Psoas muscle (tissue), 8 donors: ENCODE measurements at places on chromosomes 1 and 21. TPM values are rescaled to one million over a fixed set of nuclear protein-coding genes. Genes with fewer than 3 reads are reported as not detected.

Gene HPCA
- total RNA-seq: not detected

Gene WNT3A
- total RNA-seq: not detected

Gene RHCE
- 0.66 TPM for total RNA-seq

Gene CFAP74
- total RNA-seq: not detected

Gene GBP6
- total RNA-seq: not detected

GRCh38 chr1:63643517-63643916 lies 50.3 kb downstream of the PGM1 start:
- H3K27ac ChIP-seq: peak overlapping the region; percentile 89
- H3K4me1 ChIP-seq: peaks cover 57% of the 10 kb centered on the region
- peaks cover 51% of the 10 kb centered on the region for H3K36me3 ChIP-seq
- peak; percentile 70 for DNase-seq
- H3K4me3 ChIP-seq: peak overlapping the region; percentile 19

DNA sequence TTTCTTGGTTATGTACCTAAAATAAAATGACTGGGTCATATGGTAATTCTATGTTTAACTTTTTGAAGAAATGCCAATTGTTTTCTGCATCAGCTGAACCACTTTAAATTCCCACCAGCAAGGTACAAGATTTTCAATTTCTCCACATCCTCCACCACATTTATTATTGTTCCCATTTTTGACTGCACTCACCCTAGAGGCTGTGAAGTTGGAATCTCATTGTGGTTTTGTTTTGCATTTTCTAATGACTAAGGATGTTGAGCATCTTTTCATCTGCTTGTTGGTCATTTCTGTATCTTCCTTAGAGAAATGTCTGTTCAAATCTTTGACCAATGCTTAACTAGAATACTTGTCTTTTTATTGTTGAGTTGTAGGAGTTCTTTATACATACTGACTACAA lies 72.5 kb downstream of the ASTN1 start:
- H3K4me3 ChIP-seq: no peak overlapping the region
- no peak overlapping the region for H3K27ac ChIP-seq
- DNase-seq: no peak
- no peaks in the 10 kb centered on the region for H3K36me3 ChIP-seq
- no peaks in the 10 kb centered on the region for H3K4me1 ChIP-seq
- no peaks in the 10 kb centered on the region for H3K27me3 ChIP-seq

DNA sequence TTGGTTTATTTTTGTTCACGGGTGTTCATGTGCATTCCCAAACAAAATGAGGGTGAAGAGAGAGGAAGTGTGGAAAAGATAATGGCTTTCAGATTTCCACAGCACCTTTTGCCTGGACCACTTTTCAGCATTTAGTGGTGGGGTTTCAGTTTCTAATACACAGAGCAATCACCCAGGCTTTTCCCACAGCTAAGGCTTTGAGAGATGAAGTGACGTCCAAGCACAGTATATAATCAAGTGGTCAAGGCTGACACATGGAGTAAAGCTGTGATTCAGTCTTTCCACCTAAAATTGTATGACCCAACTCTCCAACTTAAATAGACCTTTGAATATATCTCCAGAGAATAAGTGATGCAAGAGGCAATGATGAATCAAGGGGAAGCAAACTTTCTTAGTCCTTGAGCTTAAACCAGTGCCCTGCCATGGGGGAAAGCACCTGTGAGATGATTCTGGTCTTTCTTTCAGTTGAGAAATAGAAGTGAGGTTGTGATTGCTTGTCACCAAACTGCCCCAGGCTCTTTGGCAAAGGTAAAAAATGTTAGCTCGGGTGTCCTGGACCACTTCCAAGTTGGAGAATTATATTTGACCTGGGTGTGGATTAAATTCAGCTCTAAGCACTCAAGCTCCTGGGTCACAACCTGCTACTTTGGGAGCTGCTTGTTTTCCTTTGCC lies 2.4 kb upstream of the PIK3R3 start:
- no peak for DNase-seq
- peak overlapping the region; percentile 96 for H3K27ac ChIP-seq
- peaks cover 21% of the 10 kb centered on the region for H3K4me1 ChIP-seq

DNA sequence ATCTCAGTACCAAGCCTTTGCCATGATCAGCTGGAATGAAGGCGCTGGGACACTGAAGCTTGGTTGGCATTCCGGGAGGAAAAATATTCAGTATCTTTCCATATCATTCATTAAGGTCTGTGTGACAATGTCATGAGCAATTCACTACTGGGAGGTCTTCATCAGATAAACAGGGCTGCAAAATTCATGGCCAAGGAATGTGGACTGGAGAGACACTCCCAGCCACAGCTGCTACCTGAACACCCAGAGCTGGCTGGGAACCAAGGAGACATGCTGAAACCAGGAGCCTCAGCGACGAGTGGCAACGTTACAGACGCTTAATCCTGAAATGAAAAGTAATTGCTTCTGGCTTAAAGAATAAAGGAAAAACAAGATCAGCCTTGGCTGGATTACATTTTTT lies 30.6 kb upstream of the DDAH1 start:
- peaks cover 9% of the 10 kb centered on the region for H3K4me1 ChIP-seq
- no peak overlapping the region for H3K4me3 ChIP-seq
- H3K27ac ChIP-seq: peak overlapping the region; percentile 21
- H3K36me3 ChIP-seq: no peaks in the 10 kb centered on the region
- peak; percentile 25 for DNase-seq

DNA sequence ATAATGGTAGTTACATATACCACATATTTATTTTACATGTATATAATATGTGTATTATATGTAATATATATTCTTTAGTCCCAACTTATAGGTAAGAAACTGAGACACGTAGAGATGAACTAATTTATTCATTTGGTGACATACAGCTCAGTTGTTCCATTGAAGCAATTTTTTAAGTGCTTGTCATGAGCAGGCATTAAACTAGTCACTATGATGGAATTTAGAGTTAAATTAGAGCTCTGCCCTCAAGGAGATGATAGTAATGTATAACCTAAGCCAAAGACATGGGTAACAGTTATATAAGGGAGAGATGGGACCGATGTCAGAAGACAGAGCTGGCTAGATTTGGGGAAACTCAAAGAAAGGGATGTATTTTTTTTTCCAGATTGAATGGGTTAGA lies 83.0 kb downstream of the ST6GALNAC5 start:
- no peak overlapping the region for H3K27ac ChIP-seq
- H3K36me3 ChIP-seq: no peaks in the 10 kb centered on the region
- no peaks in the 10 kb centered on the region for H3K4me1 ChIP-seq
- H3K27me3 ChIP-seq: no peaks in the 10 kb centered on the region
- no peak overlapping the region for H3K4me3 ChIP-seq

GRCh38 chr1:231274119-231274825 lies 33.3 kb downstream of the GNPAT start:
- no peak for DNase-seq
- H3K27ac ChIP-seq: no peak overlapping the region
- peaks cover 14% of the 10 kb centered on the region for H3K4me1 ChIP-seq
- no peak overlapping the region for H3K4me3 ChIP-seq
- no peaks in the 10 kb centered on the region for H3K27me3 ChIP-seq
- peaks cover 13% of the 10 kb centered on the region for H3K36me3 ChIP-seq

GRCh38 chr1:71634159-71634558 lies 553.3 kb upstream of the ZRANB2 start:
- no peak overlapping the region for H3K27ac ChIP-seq
- H3K4me1 ChIP-seq: no peaks in the 10 kb centered on the region
- no peaks in the 10 kb centered on the region for H3K36me3 ChIP-seq
- H3K4me3 ChIP-seq: no peak overlapping the region
- no peaks in the 10 kb centered on the region for H3K27me3 ChIP-seq

DNA sequence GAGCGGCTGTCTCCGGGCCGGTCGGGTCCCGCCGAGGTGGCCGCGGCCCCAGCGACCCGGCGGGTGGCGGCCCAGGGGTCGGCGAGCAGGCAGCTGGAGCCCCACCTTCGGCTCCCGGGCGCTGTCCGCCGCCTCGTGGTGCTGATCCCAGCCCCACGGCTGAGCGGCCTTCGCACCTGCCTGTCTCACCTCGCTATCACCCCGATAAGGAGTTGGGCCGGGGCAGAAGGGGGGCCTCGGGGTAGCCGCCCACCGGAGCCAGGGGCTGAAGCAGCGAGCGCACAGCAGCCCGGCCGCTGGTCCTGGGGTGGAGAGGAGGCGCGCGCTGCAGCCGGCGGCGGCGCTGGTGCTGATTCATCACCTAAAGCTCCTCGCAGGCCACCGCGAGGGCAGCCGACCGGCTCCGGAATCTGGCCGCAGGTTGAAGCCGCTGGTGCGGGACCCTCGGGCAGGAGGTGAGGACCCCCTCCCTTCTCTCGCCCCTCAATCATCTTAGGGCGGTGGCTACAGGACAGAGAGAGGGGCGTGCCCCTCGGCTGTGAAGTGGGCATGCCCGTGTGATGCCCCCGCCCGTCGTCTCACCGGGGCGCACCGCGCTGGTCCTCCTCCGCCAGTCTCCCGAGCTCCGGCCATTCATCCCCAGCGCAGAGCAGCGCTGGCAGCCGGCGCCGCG lies 575 bp downstream of the TRIM67 start:
- DNase-seq: peak; percentile 57
- peaks cover 7% of the 10 kb centered on the region for H3K4me1 ChIP-seq
- H3K27me3 ChIP-seq: peaks cover 13% of the 10 kb centered on the region
- peak overlapping the region; percentile 60 for H3K4me3 ChIP-seq

GRCh38 chr1:53536606-53537005 lies 77.4 kb downstream of the DMRTB1 start:
- no peak overlapping the region for H3K27ac ChIP-seq
- H3K36me3 ChIP-seq: no peaks in the 10 kb centered on the region
- no peak overlapping the region for H3K4me3 ChIP-seq
- peaks cover 3% of the 10 kb centered on the region for H3K4me1 ChIP-seq
- no peaks in the 10 kb centered on the region for H3K27me3 ChIP-seq

DNA sequence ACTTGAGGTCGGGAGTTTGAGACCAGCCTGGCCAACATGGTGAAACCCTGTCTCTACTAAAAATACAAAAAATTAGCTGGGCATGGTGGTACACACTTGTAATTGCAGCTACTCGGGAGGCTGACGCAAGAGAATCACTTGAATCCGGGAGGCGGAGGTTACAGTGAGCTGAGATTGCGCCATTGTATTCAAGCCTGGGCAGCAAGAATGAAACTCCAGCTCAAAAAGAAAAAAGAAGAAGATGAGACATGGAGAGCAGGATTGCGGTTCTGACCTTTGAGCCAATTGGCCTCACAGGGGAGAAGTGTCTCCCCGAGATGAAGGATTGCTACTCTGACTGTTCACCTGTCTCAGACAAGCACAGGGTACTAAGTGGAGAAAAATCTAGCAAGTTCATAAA lies 6.6 kb downstream of the SCCPDH start:
- no peaks in the 10 kb centered on the region for H3K4me1 ChIP-seq
- H3K27ac ChIP-seq: no peak overlapping the region
- H3K36me3 ChIP-seq: peaks cover 11% of the 10 kb centered on the region
- H3K27me3 ChIP-seq: no peaks in the 10 kb centered on the region

GRCh38 chr1:24201941-24202440 lies 14.9 kb upstream of the IFNLR1 start:
- no peak overlapping the region for H3K4me3 ChIP-seq
- H3K36me3 ChIP-seq: no peaks in the 10 kb centered on the region
- no peaks in the 10 kb centered on the region for H3K4me1 ChIP-seq
- H3K27me3 ChIP-seq: no peaks in the 10 kb centered on the region
- no peak overlapping the region for H3K27ac ChIP-seq

- no peak overlapping the region for H3K27ac ChIP-seq
- DNase-seq: no peak
- H3K4me1 ChIP-seq: no peaks in the 10 kb centered on the region
These were observed 485.3 kb upstream of the NFIA start for GRCh38 chr1:60596791-60597750.

DNA sequence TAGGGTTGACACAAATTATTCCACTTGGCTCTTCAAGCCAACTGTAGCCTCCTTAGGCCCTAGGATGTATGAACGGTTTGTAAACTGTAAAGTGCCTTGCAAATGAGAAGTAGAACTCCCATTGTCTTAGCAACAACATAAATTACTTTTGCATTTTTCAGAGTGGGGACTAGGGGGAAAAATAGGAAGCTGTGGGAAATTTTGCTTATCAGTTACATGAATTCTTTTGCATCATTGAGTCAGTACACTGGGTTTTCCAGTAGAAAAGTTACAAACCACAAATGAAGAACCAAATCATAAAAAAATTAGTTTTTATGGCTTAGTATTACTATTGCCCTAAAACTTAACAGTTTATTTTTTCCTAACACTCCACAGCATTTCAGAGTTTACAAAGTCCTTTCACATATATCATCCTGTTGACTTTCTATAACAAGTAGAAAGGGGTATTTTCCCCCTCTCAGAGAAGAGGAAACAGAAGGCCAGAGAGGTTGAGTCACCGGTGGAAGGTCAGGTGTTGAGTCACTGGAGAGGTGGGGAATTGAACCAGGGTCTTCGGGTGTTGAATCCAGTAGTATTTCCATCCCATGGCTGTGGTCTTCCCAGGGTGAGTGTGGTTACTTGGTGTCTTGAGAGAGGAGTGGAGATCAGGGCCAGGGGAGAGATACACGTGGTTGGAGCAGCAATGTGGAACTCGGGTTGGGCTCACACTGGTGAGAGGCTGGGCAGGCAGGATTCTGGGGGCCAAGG lies 71.9 kb upstream of the USP24 start:
- DNase-seq: no peak
- no peaks in the 10 kb centered on the region for H3K27me3 ChIP-seq
- H3K36me3 ChIP-seq: no peaks in the 10 kb centered on the region
- no peak overlapping the region for H3K27ac ChIP-seq
- H3K4me1 ChIP-seq: no peaks in the 10 kb centered on the region
- H3K4me3 ChIP-seq: no peak overlapping the region

GRCh38 chr21:32525282-32525681 lies 60.0 kb downstream of the TCP10L start:
- H3K4me3 ChIP-seq: no peak overlapping the region
- H3K27ac ChIP-seq: peak overlapping the region; percentile 68
- H3K27me3 ChIP-seq: no peaks in the 10 kb centered on the region
- no peak for DNase-seq

GRCh38 chr1:60727552-60727951 lies 354.8 kb upstream of the NFIA start:
- H3K4me1 ChIP-seq: no peaks in the 10 kb centered on the region
- H3K27me3 ChIP-seq: no peaks in the 10 kb centered on the region
- no peak for DNase-seq

DNA sequence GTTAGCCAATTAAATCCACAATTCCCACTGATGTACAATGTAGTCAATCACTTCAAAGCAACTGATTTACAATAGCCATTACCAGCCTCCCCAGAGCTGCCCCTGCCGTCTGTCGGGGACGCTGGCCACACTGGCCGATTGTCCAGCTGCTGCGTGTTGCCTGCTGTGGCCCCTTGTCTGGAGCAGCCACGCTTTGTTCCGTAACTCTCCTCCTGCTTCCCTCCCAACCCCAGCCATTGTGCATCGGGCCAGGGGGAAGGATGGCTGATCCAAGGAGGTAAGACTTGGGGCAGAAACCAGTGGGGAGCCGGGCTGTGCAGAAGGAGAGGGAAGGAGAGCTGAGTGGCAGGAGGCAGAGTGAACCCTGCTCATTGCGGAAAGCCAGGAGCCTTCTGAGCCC lies 83.6 kb upstream of the LYST start:
- no peak for DNase-seq
- H3K27me3 ChIP-seq: no peaks in the 10 kb centered on the region
- no peaks in the 10 kb centered on the region for H3K36me3 ChIP-seq
